NCI-H1092 treated with DMSO at 0.1 percent for 48 hours (cell line): ENCODE measurements at places on chromosomes 7 and 10.

DNA sequence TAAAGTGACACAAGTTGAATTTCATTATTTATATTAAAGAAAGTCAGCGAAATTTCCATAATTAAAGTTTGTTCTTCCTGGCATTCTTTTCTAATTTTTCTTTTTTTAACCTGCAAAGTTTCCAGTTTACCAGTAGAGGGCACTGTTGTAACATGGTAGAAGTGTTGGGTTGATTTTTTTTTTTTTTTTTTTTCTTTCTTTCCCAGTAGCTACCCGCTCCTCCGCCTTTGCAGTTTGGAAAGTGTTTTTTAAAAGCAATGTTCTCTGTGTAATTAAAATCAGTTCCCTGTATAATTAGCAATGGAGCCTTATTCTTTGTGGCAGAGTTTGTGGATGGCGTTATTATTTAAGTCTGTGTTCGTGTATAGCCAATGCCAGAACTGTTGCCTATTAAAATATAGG is 53.7 kb downstream of the TAF3 start:
- peak; percentile 64 for DNase-seq

- no peak for DNase-seq
Measured at GRCh38 chr10:79158402-79159097, 89.8 kb downstream of the ZMIZ1 start.

- DNase-seq: no peak
Measured at GRCh38 chr7:7920056-7920455, 48.5 kb upstream of the GLCCI1 start.

- DNase-seq: no peak
Measured at GRCh38 chr7:26743205-26743604, 121.2 kb downstream of the SKAP2 start.

DNA sequence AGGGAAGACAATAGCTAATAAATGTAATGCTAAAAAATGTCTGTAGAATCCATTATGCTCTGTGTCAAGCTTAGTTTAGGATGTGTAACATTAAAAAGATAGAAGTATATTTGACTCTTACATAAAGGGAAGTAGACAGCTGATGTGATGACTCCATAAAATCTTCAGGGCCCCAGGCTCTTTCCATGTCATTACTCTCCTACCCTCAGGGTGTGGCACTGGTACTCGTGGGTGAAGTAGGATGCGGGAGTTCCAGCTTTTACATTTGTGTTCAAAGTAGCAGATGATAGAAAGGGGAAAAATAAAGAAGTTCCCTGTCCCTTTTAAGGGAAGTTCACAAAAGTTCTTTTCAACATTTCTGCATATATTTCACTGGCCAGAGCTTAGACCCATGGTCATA is 157.1 kb downstream of the TSPAN12 start:
- no peak for DNase-seq

DNA sequence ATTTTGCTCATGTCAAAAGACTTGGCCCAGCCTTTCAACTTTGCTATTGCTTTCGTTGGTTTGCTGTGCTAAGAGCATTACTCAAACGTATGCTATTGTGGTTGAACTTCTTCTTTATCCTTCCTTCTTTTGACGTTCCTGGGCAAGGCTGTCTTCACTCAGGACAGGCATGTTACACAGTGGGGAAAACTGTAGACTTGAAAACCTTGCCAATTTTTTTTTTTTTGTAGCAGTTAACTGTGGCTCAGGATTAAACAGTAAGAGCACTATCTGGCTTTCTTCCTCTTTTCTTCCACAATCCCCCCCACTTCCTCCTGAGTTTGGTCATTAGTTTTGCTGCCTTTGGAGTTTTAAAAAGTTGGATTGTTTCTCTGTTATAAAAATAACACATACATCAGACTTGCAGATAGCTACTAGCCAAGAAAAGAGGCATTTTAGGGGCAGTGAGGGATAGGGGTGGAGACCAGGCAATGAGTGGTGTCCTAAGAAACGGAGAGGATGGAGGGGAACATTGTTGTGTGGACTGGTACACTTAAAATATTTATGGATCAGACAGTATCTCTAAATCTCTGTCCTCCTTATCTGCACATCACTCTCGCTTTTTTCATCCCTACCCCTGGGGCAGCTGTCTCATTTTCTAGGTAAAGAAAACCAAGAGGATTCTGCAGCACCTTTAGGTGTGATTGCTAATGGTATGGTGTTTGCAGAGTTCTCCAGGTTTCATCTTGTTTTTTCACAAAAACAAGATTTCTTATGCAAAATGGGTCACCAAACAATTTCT is 181.7 kb downstream of the LRMDA start:
- no peak for DNase-seq

GRCh38 chr10:93815304-93816096 is 57.8 kb downstream of the LGI1 start:
- peak; percentile 58 for DNase-seq

DNA sequence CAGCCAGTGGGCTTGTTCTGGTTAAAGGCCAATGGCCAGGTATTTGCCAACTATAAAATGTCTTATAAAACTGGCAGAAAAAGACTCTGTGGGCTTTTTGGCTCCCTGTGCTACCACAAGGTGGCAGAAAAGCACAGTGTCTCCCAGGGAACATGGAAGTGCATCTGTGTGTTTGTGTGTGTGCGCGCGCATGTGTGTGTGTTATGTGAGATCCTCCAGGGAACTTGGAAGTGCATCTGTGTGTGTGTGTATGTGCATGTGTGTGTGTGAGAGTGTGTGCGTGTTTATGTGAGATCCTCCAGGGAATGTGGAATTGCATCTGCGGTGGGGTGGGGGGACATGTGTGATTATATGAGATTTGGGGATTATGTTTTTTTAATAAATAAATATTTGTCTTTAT is 30.2 kb upstream of the ABI1 start:
- DNase-seq: peak; percentile 13

GRCh38 chr7:12322903-12323300 is 80.8 kb downstream of the VWDE start:
- DNase-seq: no peak

- no peak for DNase-seq
Measured at GRCh38 chr7:159126311-159127260, 18.1 kb downstream of the VIPR2 start.

- DNase-seq: peak; percentile 60
Measured at GRCh38 chr7:12494687-12495024, 75.9 kb upstream of the SCIN start.

- no peak for DNase-seq
Measured at GRCh38 chr10:102523250-102524029, 19.7 kb downstream of the SUFU start.

DNA sequence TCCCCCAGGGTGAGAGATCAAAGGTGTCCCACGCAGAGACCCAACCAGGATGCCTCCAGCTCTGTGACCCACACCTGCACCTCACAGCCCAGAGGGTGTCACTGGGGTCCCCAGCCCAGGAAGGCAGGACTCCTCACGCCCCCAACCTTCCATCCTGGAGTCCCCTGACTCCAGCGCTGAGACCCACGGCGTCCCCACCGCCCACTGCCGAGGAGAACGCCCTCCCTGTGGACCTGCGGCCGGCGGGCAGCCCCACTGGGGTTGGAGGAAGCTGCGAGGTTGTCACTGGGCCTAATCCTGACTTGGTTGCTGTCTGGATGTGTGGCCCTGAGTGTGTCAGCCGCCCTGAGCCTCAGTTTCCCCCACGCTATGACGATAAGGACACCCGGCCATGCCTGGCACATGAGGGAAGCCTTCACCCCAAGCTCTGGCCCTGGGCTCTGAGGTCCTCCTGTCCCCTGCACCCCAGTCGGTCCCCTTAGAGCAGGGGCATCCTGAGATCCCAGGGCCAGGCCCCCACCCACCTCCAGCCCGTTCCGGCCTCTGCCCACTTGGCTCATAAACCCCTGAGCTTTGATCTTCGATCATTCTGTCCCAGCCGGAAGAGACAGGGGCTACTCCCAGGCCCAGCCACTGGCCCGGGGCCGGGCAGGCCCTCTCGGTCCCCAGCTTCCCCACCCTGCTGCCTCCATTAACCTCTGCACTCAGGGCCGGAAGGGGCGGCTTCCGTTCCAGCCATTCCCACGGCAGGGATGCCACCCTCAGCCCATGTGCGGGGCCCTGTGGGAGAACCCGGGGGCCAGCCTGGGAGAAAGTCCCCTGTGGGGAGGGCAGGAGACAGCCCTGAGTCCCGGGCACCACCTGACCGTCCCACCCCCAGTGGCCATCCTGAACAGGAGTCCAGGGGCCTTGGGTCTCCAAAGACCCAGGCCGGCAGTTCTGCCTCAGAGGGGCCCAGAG is 113.2 kb downstream of the MICALL2 start:
- no peak for DNase-seq

- DNase-seq: no peak
Measured at GRCh38 chr10:5525561-5526341, 990 bp downstream of the CALML3 start.

DNA sequence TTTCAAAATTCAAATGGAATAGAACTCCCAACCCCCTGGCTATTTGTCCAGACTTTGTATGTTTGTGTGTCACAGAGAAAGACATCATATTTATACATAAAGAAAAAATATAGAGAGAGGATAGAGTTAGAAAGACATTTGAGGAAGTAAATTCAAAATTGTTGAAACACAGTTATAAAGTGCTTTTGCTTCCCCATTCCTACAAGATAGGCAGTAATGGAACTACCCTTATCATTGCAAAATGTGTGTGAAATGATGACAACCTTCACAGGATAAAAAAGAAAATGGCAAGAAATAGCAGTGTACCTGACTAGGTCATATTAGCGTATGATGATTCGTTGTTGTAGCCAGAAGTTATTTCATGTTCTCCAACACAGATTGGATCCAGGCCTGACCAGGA is 63.1 kb downstream of the FZD1 start:
- no peak for DNase-seq

GRCh38 chr7:35728412-35729060 is 33.6 kb upstream of the HERPUD2 start:
- DNase-seq: no peak

GRCh38 chr7:2516194-2516555 is 3.4 kb upstream of the LFNG start:
- DNase-seq: no peak

GRCh38 chr10:16156681-16157080 is 280.1 kb upstream of the PTER start:
- no peak for DNase-seq

DNA sequence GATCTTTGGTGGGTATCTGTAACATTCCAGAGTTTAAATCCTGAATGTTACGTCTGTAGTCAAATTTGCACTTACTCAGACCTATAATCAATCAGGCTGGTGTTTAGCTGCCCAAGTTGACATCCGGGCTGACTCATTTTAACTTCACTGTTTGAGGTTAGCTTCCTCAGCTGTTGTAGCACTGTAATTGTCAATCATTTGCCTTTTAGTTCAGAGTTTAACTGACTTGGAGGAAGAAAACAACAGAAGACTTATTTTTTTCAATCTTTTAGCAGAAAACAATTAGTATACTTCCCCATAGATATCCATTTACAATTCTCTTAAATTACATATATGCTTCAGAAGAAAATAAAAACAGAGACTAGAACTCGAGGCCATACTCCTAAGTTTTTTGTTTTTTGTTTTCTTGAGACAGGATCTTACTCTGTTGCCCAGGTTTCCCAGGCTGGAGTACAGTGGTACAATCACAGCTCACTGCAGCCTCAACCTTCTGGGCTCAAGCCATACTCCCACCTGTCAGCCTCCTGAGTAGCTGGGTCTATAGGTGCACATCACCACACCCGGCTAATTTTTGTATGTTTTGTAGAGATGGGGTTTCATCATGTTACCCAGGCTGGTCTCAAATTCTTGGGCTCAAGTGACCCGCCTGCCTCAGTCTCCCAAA is 38.5 kb upstream of the LRRC17 start:
- no peak for DNase-seq

GRCh38 chr7:36526863-36527548 is 137.3 kb downstream of the ANLN start:
- DNase-seq: no peak

- peak; percentile 12 for DNase-seq
Measured at GRCh38 chr7:27346531-27347275, 104.1 kb downstream of the EVX1 start.

GRCh38 chr7:128176696-128177095 is 64.4 kb upstream of the LEP start:
- no peak for DNase-seq

GRCh38 chr7:68700414-68700813 is 897.9 kb upstream of the AUTS2 start:
- no peak for DNase-seq

DNA sequence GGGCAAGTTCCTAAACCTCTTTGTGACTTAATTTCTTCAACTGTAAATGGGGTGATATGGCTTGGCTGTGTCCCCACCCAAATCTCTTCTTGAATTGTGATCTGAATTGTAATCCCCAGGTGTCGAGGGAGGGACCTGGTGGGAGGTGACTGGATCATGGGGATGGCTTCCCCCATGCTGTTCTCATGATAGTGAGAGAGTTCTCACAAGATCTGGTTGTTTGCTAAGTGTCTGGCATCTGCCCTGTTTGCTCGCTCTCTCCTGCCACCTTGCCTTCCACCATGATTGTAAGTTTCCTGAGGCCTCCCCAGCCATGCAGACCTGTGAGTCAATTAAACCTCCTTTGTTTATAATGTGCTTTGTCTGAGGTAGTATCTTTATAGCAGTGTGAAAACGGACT is 177.0 kb downstream of the MYOF start:
- no peak for DNase-seq
